ENCODE measurements at places on chromosomes 12 and 14.

- no peak for DNase-seq
These were observed 4.2 kb upstream of the DTX1 start for GRCh38 chr12:113052326-113052725.

DNA sequence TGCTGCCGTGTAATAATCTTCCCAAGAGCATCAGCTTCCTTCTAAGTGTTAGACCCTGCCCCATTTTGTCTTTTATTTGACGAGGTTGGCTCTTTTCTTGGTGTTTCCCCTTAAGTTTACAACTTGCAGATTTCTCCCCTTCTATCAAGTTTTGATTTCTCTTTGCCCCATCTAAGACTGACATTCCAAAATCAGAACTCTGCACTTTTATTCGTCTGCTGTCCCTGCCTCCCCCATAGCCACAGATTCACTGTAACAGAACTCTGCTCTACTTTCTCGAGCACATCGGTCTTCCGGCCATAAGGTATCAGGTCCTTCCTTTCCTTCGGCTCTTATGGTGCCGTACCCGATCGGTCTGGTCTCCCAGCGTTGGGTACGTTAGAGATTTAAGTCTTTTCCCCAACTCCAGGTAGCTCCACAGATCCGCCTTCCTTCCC, 563 bp downstream of the DCP1B start:
- no peak for DNase-seq

- no peak for DNase-seq
These were observed 1.6 kb downstream of the ATP6V1D start for GRCh38 chr14:67357969-67358354.

GRCh38 chr14:68232300-68233055, 412.9 kb downstream of the RAD51B start:
- no peak for DNase-seq

DNA sequence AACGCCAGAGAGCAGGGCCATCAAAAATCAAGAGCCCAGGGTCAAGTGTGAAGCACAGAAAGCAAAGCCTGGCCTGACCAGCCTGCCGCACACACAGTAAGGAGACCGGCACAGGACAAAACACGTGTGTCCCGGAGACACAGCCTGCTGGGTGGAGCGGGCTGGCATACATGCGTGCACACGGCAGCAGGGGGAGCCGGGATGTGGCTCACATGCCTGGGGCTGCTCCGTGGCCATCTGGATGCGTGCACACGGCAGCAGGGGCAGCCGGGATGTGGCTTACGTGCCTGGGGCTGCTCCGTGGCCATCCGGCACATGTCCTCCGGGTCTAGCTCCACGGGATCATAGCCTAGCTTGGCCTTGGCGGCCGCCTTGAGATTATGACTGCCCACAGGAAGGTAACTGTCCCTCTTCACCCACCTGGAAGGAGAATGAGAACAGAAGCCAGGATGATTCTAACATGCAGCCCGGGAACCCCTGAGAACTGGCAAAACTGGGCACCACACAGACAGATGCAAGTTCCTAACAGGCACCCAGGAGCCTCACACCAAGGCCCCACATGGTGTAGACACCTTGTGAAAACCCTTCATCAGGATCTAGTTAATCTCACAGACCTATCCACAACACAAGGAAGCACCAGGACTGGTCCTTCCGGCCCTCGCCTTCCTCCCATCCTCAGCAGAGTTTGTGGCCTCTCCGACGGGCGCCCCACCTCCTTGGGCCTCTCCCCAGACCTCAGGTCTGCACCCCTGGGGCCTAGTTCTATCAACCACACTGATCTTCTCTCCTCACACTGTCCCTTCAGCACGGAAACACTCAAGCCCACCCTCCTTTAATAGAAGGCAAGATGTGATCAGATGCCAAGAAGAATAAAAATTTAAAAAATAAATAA, 13.6 kb downstream of the POLE start:
- DNase-seq: no peak

DNA sequence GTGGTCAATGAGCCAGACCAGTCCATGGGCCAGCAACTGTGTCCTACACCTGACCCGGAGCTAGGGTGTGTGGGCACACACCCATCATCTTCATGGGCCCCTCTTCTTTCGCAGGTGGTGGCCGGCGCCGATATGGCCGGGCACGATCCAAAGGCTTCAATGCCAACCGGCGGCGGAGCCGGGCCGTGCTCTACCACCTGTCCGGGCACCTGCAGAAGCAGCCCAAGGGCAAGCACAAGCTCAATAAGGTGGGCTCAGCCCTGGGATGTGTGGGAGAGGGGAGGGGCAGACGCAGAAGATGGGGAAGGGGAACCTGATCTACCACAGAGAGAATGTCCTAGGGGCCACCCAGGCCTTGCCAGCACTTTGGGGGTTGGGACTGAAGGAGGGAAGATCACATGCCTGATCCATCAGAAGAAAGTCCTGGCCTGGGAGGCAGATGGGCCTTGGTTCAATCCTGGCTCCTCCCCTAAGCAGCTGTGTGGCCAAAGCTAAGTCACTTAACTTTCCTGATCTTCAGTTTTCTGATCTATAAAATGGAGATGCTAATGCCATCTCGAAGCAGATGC, 3.8 kb downstream of the KCNH3 start:
- DNase-seq: no peak

GRCh38 chr14:90554341-90554740, 157.5 kb downstream of the CALM1 start:
- DNase-seq: no peak

DNA sequence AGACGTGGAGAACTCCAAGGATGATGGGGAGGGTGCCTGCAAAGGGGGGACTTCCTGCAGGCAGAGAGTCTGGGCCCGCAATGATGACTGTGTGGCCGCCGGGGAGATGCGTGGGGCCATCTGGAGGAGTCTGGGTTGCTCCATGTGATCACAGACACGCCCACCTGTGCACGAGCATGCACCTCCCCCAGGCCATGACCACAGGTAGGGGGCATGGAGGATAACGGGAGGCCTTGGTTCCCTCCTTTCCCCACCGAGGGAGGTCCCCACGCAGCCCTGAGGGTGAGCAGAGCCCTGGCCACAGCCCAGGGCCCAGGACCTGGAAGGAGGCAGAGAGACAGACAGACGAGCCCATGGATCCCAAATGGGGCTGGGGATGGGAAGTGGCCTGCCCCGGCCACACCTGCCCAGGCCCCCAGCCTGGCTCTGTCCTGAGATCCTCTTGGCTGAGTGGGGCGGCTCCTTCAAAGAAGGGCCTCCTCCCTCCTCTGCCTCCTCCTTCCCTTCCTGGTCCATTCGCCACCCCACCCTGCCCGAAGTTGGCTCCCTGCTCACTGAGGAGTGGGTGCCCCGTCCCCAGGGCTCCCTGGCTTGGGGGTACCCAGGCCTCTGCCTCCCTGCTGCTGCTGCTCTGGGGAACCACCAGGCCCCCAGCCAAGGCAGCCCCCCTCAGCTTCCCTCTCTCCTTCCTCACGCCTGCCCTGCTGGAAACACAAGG, 138.2 kb downstream of the CALM1 start:
- DNase-seq: no peak

GRCh38 chr14:73887318-73887616, 608 bp downstream of the ZNF410 start:
- no peak for DNase-seq

GRCh38 chr12:39368096-39368495, 74.8 kb downstream of the KIF21A start:
- no peak for DNase-seq

DNA sequence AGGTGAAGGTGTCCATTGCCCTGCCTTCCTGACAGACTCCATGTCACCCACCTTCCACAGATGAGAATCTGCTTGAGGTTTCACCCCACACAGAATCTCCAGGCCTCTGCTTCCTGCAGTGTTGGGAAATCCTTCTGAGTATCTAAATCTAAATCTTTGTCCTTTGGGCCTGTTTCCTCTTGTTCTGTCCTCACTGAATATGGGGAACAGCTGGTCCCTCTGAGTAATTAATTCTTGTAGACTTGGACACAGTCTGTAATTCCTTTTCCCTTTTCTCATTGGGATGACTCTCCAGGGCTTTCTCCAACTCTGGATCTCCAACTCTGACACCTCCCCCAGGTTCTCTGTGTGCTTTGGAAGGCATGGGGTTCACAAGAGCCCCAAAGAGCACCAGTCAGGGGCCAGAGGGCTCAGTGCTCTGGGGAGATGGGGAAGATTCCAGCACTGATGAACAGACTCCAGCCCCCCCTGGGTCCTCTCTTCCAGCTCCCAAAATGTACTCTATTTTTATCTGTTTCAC, 2.3 kb upstream of the ACVRL1 start:
- DNase-seq: no peak

DNA sequence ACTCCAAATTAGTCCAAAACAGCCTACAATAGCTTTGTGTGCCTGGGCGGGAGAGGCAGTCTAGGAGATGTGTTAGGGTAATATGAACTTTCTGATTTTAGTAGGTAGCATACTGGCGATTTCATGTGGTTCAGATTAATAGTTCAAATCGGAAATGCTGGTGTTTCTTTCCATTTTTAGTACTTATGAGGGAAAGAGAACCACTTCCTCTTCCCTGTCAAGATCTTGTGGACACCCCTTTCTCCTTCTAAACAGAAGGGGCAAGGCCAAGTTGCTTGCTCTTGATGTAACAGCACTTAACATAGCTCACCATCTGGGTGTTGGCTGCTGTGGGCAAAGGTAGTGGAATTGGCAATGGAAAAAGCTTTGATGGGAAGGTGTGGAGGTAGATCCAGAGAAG, 32.2 kb upstream of the IGF1 start:
- no peak for DNase-seq

GRCh38 chr14:71574976-71575375, 357.3 kb upstream of the RGS6 start:
- no peak for DNase-seq

- no peak for DNase-seq
These were observed 14.2 kb downstream of the STON2 start for GRCh38 chr14:81385886-81386285.

DNA sequence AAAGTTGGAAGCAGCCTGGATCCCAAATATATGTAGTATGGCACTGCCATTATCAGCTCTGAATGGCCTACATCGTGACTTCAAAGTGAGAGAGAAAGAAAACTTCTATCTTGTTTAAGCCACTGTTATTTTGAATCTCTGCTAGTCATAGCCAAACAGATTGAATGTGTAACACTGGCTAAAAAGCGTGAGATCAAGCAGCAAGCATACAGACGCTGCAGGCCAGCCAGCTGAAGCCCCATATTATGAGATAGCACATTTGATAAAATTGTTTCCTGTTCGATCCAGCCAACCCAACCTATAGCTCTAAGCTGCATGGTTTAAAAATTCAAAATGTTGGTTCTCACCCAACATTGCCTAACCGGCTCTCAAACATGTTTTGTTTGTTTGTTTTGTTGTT, 95.0 kb downstream of the DUSP6 start:
- DNase-seq: no peak

- no peak for DNase-seq
These were observed 18.5 kb downstream of the CHST11 start for GRCh38 chr12:104475271-104475670.

- no peak for DNase-seq
These were observed 43.5 kb downstream of the IGF1 start for GRCh38 chr12:102436867-102437266.

DNA sequence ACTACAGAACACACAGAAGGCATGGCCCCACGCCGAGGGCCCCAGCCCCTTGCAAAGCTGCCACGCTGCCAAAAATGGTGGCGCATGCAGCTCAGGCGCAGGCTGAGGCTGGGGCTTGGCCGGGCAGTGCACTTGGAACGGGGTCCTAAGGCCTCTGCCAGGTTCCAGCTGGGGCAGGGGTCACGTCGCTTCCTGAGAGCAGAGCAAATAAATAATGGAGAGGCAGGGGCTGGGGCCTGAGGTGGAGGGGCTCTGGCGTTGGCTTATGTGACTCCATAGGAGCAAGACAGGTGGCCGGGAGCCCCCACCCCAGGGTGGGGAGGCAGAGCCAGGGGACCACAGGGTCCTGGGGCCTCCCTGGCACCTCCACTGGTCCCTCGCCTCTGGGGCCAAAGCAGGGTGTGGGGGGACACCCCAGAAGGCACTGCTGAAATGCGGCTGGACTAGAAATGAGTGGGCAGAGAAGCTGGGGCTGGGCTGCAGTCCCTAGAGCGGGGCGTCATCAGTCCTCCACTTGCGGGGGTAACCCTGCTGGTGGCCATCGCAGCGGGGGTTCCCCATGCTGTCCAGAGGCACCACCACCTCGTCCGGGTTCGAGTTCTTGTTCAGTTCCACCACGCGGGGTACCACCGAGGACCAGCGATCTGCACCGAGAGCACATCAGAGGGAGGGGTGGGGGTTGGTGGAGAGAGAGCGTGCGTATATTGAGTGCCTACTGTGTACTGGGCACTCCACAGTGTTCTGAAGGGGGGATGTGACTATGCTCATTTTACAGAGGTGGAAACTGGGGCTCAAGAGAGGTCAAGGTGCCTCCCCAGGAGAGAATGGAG, 49.8 kb downstream of the TRPV4 start:
- no peak for DNase-seq

DNA sequence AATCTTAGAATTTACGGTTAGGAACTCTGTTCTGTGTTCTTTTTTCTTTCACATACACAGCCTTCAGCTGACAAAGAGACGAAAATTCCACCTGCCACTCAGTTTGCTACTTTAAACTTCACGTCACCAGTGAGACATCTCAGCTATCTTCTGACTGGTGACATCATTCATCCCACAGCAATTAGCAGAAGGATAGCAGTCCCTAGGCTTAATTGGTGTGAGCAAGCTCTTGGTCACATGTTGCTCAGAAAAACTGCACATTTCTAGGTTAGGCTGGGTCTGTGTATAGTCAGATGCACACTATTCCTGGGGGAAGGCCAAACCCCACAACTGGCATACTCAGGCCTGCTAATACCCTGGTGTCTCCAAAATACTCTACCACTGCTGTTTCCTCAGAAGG, 23.9 kb downstream of the SLC7A7 start:
- DNase-seq: no peak

GRCh38 chr12:120674097-120674636, 12.8 kb upstream of the MLEC start:
- DNase-seq: no peak

- DNase-seq: no peak
These were observed 227.7 kb downstream of the FSCB start for GRCh38 chr14:44279357-44279756.

- no peak for DNase-seq
These were observed 21.2 kb upstream of the RDH16 start for GRCh38 chr12:56978397-56979138.
